ENCODE measurements at places on chromosomes 3 and 15.

DNA sequence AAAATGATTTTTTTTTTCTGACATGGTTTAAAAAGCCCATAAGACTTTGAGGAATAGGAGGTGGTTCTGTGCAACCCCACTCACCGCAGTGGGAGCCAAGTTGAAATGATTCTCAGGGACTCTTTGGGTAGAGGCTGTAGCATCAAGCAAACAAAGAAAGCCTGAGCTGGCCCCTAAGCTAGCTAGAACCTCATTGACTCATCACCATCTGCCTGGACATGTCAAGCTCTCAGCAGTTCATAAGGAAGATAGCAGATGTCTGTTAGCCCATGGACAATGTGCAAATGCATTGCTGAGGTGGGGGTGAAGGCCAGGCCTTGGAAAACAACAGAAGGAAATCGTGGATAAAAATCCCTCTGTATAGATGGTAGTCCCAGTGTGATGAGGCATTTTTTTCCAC is 234.8 kb downstream of the NR2F2 start:
- DNase-seq: no peak

DNA sequence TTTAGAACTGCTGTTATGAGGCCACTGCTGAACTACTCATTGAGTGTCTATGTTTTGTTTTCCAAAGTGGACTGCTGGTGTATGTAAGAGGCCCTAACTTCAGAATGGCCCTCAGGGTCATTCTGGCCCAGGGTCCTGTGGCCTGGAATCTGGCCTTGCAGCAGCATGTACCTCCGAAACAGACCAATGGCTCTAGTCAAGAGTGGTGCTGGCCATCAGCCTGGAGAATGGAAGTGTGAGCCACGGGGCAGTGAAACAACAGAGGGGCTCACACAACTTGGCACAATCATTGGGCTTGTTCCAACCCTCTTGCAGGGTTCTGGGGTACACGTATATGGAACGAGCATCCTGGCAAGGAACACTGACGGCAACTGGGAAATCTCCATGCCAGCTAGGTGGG is 40.5 kb downstream of the SCN5A start:
- DNase-seq: no peak

DNA sequence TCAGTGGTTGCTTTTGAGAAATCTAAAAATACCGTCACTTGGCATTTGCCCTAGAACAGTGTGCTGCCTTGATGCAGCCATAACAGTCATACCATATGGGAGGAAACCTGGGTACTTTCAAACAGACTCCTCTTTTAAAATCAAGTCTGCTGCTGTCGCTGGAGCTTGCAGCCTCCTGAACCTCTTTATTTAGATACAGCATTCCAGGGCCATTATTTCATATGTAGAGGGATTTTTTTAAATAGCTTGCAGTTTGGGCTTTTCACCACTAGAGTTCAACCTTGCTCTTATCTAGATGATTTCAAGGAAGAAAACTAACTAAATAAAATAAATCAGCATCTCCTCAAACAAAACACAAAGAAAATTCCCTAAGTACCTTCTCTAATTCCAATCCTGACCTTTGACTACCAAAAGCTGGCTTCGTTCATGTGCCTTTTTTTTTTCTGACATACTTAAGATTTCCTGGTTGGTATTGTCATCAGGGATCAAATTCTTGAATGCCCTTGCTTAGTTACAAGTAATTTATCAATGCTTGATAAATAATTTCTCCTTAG is 111.6 kb downstream of the KBTBD8 start:
- peak; percentile 79 for DNase-seq

DNA sequence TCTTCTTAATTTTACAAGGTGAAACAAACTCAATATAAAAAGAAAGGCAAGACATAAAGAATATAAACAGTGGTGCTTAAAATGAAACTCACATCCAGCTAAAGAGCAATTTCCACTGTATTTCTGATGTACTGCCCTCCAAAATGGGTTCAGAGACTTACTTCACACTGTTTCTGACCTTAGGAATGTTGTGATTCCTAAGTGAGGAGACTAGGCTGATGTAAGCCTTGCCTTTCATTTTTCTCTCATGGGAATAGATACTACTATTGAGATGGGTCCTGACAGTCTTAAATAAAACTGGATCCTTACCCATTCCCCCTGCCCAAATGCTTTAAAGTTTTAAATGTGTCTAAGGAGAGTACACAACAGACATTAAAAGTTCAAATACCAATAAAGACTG is 86.9 kb downstream of the CBLB start:
- peak; percentile 27 for DNase-seq

All from fibroblast of pulmonary artery (primary cell).